ENCODE measurements at places on chromosomes 3 and 15.
A peak's percentile ranks its signal among the peaks of the same experiment; 100 is the strongest.

GRCh38 chr3:186991470-186991869, 61.1 kb downstream of the ST6GAL1 start:
- DNase-seq, result no peak

DNA sequence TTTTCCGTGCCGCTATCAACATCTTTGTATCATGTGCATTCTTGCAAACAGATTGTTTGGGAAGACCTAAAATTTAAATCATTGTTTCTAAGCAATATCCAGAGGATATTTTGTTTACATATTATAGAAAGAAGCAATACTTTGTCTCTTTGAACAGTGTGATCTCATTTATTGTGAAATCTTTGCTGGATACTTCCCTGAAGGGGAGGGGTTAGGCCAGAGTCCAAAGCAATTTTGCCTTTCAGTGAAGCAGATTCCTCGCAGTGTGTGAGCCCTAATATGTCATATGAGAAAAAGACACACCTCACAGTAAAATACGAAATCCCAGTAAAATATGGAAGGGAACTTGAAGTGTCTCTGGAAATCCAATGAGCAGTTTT, 158.7 kb upstream of the SLCO3A1 start:
- no peak for DNase-seq

DNA sequence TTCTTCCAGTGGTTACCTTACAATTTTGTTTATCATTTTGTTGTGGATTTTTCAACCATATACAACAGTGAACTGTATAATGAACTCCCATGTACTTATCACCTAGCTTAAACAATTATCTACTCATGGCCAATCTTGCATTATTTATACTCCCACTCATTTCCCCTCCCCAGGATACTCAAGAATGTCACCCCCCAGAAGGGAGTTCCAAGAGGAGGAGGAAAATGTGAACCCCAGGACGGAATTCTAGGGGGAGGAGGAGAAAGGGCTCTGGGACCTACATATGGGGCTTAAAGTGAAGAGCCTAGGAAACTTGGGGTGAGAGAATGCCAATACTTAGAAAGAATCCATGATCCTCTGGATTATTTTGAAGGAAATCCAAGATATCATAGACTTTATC, 59.3 kb downstream of the TSC22D2 start:
- no peak for DNase-seq

DNA sequence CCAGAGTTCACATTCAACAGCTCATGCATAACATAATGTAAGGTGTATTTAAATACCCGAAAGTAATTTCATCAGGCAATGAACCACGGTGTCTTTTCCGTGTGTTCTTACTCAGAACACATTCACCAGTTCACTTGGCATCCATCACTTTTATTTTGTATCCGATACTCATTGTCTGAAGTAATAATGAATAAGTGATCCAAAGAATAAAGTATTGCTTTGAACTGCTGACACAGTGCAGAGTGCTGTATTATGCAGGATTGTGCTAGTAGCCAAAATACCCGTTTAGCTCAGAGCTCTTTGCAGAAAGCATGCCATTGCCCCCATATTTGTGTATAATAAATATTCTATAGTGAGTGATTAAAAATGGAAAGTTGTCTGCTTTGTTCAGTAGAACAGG, 460.9 kb upstream of the KCNMB2 start:
- no peak for DNase-seq

- DNase-seq, result no peak
Observed at GRCh38 chr15:35519541-35520149, 26.3 kb downstream of the DPH6 start.

DNA sequence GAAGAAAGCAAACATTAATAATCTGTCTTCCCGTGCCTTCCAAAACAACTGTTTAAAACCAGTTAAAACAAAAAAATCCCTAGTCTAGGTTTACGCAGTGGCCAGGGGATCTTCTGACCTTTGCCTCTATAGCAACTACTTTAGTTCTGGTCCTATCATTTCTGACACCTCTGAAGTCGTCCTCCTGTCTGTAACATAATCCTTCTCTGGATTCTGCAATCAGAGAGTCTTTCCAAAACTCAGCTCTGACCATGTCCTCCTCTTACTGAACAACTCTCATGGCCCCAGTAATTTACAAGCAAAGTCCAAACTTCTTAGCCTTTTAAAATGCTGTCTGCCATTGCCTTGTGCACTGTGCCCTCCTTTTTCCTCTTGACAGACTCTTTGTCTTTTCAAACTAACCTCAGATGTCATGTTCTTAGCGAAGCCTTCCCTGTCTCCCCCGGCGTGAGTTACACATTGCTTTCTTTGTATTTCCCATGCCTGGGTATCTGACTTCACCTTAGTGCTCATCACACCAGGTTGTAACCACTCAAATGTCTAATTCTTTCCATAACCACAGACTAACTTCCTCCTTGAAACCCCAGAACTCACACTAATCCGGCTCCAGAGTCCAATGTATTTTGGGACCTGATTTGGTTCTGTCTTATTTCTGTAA, 105.2 kb upstream of the BNIP2 start:
- no peak for DNase-seq

- DNase-seq, result peak; percentile 92
Observed at GRCh38 chr15:41660235-41661077, at the start of gene MGA. Gene MGA, plus strand, starts transcription at chr15:41660405.

DNA sequence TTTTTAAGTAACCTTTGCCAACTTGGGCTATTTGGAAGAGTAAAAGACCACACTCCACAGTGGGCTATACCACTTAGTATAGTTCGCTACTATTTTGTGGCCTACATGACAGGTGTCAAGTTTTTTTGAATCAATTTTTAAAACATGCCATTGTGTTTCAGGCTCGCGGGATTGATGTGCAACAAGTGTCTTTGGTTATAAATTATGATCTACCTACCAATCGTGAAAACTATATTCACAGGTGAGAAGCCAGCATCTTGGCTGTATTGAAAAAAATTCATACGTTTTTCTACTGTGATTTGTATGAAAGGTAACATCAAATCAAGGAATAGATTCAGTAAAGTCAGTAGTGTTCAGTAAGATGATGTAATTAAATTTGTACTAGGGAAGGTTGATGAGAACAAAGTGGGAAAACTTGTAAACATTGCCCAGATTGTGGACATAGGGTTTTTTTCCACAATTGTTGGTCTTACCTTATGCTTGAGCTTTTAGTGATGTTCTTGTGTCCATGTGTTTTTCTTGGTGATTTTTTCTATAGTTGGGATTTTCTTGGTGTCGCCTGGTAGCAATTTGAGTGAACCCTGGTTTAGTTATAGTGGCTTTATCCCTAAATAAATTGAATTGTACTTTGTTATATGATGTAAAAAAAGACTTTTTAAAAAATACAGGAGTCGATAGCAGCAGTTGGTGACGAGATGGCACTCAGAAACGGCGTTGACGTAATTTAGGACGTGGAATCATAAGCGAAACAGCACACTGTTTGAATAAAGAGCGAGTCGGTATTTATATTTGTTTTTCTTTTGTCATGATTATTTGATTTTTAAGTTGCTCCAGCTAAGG, 4.5 kb downstream of the EIF4A2 start:
- DNase-seq, result no peak

GRCh38 chr3:54240309-54240708, 118.0 kb downstream of the CACNA2D3 start:
- DNase-seq, result no peak

- peak; percentile 29 for DNase-seq
Observed at GRCh38 chr3:185823078-185824044, 1.5 kb downstream of the IGF2BP2 start.

DNA sequence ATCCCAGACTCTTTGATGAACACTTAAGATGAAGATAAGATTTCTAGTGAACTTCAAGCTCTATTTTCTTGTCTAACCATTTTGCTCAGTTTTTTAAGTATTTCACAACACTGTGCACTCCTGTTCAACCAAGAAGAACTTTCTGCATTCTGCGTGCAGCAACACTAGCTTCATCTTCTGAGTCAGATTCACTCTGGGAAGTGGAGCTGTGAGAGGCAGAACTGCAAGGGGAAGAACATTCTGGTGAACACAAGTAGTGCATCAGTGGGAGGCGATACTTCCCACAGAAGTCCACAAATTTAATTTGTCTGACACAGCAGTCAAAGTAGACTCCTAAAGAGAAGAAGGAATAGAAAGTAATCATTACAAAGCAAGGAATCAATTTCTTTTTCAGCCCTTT, 18.1 kb downstream of the LRRC58 start:
- no peak for DNase-seq

GRCh38 chr3:42498791-42499477, 3.5 kb upstream of the VIPR1 start:
- DNase-seq, result peak; percentile 5

GRCh38 chr15:33284336-33284735, 26.4 kb upstream of the RYR3 start:
- DNase-seq, result no peak

DNA sequence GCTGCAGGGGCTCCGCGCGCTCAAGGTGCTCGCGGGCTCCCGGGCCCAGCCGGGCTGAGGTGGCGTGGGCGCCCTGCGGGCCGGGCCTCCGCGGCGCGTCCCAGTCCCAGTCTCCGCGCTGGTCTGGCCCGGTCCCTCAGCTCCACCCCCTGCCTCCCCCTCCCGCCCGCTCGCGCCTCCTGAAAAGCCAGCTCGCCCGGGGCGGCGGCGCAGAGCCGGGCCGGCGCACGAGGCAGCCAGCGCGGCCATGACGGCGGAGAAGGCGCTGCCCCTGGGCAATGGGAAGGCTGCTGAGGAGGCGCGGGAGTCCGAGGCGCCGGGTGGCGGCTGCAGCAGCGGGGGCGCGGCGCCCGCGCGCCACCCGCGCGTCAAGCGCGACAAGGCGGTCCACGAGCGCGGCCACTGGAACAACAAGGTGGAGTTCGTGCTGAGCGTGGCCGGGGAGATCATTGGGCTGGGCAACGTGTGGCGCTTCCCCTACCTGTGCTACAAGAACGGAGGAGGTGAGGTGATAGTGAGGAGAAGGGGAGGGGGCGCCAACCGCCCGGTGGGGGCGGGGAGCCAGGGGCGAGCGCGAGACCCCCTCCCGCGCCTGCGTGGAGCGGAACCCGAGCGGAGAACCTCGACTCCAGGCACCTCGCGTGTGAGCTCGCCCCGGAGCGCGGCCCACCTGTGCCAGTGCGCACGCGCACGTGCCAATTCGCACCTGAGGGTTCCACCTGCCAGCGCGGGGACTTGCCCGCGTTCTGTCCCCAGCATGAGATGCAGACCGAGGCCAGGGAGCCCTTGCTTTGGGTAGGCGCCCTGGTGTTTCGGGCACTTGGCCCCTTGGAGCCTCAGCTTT, at the start of gene SLC6A11:
SLC6A11 (plus strand) TSS at position 210 of the 844 bp plus-strand sequence; CDS start at position 248, 38 bp downstream.
- DNase-seq, result no peak

GRCh38 chr3:124266487-124266886, 274.6 kb upstream of the ROPN1 start:
- no peak for DNase-seq

DNA sequence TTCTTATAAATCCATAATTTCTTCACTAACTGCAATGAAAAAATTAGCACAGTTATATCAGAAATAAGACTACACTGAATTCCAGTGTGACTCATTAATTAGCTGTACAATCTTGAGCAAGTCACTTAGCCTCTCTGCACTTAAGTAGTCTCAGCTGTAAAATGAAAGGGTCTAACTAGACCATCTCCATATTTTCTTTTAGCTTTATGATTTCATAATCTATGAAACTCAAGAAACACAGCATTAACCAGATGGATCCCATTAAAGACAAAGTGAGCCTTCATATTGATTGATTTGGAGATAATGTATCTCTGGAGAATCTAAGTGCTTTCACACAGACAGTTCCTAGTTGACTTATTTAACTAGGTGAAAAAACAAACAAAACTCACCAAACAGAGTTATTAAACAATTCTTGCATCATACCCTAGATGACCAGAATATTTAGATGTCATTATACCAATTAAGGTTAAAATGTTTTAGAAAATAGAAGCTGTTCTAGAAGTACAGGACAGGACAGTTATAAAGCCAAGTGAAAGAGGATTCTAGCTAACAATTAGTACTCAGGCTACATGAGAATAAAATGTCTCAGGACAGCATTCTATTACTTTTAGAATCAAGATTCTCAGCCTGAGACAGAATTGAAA, 11.2 kb downstream of the CSNK1G1 start:
- DNase-seq, result no peak

DNA sequence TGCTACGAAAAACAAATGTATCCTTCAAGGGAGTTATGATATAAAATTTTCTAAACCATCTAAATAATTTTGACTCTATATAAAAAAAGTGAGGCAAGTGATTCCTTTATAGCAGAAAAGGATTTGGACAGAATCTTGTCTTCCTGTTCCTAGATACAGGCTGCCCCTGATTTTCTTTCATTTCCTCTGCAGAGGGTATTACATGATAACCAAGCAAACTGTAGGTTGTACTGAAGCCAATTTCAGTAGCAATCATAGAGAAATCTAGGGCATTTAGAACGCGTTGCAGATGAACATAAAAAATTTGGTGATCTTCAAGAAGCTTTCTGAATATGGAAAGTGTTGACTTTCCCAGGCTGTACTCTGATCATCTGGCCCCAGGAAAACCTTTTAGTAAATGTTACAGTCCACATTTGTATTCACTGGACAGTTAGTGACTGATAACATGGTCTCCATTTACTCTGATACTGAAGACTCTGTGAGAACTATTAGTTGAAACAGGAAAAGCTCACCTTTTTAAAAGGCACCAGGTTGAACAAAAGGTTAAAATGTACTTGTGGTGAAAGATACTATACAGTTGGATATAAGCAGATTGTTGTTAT, 9.1 kb upstream of the UTS2B start:
- DNase-seq, result no peak

DNA sequence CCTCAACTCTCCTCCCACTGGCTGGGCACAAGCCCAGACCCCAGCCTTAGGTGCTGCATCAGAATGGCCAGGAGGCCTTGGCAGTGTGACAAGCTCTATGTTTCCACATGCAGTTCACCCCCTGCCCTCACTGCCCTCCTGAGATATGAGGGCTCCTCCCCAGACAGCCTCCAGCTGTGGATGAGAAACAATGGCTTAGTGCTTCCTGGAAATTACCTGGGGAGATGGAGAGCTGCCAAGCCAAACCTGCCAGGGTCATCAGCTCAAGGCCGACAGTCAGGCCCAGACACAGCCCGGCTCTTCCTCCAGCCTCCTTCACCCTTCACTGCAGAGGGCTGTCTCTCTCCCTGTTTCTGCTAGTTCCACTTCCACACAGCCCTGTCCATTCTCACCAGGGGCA, 76.3 kb downstream of the MYLK start:
- no peak for DNase-seq

DNA sequence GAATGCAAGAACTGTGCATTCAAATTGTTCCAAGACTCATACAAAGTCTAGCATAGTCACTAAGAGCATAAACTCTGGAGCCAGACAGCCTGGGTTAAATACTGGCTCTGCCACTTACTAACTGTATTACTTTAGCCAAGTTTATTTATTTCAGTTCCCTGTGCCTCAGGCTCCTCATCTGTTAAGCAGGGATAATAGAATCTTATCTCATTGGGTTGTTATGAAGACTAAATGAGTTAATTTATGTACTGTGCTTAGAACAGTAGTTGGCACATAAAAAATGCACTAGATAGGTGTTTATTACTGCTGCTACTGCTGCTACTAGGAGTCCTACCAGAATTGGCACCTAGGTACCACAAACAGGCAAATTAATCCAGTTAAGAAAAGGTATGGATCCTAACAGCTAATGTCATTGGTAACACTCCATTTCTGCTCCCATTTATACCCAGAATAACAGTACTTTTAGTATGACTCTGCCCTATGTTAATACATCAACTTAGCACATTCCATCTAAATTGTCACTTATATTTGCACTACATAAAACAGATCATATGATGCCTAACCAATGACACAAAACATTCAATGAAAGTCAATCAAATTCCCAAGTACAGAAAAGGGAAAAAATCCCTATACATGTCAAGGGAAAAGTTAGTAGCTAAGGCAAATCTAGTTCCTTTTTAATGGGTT, 45.7 kb downstream of the GSK3B start:
- no peak for DNase-seq
